COLO829 (cell line): ENCODE measurements at places on chromosomes 1 and 21.

GRCh38 chr1:209375671-209376365 is 207.7 kb upstream of the CAMK1G start:
- no peak for DNase-seq

DNA sequence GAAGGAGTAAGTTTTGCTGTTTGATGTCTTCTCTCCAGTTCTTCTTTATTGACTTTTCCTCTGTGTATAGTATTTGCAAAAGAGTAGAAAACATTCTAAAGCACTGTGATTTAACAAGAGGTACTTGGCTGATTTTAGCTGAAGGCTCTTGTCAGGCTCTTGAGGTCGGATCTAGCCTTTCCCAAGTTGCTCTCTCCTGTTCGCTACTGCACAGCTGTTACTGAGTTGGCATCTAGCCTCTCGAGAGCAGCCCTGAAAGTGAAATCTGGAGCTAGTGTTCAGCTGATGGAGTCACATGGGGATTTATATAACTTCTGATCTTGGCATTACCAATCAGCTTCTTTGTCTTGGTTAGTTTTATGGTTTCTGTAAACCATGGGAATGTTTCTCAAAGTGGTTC is 193.1 kb downstream of the RYR2 start:
- DNase-seq = no peak

DNA sequence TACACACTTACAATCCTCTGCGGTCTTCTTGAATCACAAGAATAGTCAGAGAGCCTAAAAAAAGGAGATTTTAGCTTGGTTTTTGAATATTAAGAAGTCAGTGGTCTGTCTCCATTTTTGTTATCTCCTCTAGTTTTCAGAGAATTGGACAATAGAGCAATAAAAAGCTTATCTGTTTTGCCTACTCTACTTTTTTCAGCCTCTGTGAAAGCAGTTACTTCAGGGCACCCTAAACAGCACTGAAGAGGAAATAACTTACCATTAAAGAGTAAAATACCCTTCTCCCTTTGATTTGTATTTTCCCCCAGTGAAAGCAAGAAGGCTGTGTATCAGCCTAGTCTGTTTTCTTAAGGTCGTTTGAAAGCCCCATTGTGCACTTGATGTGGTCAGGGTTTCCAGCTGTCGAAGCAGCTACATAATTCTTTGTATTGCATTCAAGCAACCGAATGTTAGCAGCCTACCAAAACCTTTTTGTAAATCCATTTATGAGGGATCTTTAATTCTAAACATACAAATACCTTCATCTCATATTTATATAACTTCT is 1.0 kb downstream of the NTMT2 start:
- DNase-seq = peak; percentile 46

GRCh38 chr1:234289538-234290305 is 83.5 kb upstream of the COA6 start:
- DNase-seq = no peak

GRCh38 chr1:63073309-63074306 is 248.8 kb upstream of the FOXD3 start:
- no peak for DNase-seq

DNA sequence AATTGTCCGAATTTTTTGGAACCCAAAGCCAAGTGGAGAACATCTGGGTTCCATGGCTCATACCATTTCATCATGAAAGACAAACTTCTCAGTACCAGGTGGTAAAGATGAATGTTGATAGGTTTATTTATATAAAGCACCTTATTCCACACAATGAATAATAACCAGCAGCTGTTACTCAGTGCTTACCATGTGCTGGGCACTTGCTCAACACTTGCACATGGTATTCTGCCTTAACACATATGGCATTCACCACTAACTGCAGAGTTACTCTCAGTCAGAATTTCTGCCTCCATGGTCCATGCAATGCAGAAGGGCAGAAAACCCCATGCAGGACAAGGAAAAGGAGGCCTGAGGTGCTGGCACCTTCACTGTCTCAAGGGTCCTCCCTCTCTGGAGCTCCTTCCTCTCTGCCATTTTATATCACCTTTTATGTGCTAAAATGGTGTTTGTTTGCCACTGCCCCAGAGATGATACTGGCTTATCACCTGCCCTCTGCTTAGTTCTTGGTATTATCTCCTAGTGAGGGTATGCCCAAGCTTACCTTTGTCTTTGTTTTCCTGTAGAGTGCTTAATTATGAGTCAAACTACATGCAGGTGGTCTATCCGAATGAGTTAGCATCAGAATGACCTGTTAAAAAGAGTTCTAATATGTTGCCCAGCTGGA is 76.7 kb upstream of the ZNF326 start:
- DNase-seq = no peak

GRCh38 chr1:94350350-94350924 is 67.8 kb upstream of the ABCD3 start:
- no peak for DNase-seq

GRCh38 chr1:50527249-50527986 is 104.2 kb upstream of the DMRTA2 start:
- no peak for DNase-seq

DNA sequence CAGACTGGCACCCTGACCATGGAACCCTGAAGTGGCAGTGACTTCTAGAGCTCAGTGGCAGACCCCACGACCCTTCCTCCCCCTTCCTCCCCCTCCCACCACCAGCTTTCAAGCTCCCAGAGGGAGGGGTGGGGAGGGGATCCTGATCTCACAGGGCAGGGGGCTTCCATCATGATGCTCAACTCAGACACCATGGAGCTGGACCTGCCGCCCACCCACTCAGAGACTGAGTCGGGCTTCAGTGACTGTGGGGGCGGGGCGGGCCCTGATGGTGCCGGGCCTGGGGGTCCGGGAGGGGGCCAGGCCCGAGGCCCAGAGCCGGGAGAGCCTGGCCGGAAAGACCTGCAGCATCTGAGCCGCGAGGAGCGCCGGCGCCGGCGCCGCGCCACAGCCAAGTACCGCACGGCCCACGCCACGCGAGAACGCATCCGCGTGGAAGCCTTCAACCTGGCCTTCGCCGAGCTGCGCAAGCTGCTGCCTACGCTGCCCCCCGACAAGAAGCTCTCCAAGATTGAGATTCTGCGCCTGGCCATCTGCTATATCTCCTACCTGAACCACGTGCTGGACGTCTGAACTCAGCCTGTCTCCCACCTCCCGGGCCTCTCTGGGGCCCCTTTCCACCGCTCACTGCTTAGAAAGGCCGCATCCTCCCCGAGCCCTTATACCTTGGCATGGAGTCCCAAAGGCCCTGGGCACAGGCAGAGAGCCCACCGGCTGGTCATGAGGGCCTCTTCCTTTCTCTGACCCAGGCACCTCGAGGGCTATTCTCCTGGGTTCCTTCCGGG is 3.9 kb downstream of the NHLH1 start:
- no peak for DNase-seq

GRCh38 chr1:43686801-43687200 is 20.5 kb upstream of the ST3GAL3 start:
- no peak for DNase-seq

DNA sequence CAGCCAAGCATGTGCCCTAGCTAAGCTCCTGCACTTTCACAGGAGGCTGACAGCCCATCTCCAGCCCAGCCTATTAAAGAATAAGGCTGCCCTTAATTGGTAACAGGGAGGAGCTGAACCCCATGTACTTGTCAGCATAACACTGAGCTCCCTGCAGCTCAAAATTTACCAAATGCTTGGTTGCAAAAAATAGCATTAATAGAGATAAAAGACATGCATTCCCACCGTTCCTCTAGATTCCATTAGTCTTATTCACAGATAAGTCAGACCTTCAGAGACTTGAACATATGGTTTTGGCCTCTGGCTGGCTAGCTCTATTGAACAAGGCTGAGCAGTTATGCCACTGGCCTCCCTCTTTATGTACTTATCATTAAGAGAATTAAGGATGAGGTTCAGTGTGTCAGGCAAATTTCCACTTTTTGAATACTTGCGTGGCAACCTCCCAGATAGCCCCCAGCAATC is 29.2 kb downstream of the OLFML3 start:
- DNase-seq = no peak

DNA sequence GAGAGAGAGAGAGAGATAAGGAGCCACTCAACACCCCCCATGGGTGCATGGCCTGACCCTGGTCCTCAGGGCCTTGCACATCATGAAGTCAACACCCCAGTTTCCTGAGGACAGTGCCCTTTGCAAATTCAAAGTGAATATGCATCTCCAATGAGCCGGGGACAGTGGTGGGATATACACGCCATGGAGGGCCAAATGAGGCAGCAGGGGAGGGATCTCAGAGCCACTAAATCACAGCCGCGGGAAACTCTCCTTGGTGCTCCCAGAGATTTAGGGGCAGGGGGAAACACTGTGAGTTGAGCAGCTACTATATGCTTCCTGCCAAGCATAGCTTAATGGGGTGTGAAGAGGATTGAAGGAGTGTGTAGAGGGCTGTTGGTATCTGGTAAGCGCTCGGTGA is 35.5 kb downstream of the MATN1 start:
- DNase-seq = no peak

DNA sequence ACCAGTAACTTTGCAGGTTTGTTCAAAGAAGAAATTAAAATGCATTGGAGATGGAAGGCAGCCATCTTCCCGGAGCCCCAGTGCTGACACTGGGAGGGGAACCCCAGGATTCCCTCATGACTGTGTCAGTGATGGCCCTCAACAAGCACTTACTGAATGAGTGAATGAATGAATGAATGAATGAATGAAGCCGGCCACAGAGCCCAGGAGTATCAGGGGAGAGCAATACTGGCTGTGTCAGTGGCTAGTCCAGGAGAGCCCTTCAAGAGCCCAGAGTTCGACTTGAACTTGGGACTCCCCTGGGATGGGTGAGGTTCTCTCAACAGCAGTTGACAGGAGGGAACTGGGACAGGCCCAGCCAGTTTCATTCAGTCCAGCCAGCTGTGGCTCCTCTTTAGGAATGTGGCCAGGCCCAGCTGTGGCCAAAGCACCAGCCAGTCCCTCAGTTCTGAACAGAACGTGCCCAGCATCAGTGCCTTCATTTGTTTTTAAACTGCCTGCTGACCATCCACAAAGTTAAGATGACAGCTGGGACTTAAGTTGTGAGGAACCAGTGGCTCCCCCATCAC is 9.2 kb upstream of the ERG start:
- no peak for DNase-seq

DNA sequence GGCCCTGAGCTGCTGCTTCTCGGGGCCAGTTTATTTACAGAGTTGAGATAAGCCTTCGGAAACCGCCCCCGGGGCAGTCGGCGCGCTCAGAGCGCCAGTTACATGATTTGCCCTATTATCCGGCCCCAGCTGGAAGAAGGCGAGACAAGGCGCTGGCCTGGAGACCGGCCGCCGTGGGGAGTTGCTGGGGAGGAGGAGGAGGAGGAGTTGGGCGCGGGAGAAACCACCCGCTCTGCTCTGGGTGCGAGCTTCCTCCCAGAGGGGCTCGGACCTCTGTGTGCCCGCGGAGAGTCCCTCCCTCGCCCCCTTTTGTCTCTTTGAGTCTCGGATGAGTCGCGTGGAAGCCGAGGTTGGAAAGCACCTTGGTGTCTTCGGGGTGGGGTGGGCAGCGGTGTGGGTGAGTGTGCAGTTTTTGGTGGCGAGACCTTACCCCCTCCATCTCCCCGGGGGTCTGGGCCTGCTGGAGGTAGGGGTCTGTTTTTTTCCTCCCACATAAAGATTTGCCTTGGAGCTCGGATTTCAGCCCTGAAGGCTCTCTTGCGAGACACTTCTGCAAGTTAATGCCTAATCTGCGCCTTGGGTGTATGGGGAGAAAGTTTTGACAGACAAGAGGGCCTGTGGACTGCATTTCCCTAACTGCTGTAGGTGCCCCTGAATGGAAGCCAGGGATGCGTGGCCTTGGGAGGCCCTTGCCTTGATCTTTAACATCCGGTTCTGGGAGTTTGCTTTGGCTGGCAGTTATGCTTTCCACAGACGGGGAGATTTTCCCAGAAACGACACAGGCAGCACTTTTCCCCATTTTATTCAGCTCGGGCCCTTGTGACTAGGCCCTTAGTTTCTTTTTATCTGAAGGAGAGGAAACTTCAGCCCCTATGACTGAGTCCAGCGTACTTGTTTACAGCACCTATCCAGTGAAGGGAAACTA is 80.0 kb downstream of the NDUFS5 start:
- DNase-seq = no peak

DNA sequence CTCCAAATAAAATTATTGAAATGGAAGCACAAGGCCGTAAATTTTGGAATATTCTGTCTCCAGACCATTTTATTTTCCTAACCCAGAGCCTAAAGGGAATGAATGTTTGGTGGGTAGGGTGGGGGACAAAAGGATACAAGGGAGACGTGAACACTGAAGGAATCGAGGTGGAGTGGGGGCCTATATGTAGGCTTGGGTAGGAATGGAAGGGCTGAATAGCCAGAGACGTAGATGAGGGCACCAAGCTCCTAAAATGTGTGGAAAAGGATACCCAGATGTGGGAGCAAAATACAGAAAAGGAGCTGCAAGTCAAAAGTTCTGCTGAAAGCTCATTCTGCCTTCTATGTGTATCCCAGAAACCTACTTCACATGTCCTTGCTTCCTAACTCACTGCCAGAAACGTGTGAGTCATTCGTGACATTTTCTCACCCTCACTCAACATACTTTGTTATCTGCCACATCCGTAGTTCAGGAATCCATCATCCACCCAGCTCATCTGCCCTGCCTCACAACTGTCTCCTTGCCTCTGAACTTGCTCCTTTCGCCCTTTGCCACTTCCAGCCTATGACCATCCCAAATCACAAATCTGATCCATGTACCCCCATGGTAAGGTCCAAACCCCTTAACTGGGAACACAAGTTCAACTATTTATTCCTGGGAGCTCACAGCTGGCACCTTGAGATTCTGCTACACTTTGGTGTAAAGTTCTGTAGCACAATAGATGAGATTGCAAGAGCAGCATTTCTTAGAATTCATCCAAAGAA is 84.1 kb upstream of the PRDX6 start:
- DNase-seq = peak; percentile 66

- DNase-seq = no peak
Observed at GRCh38 chr1:24157918-24158481, 15.1 kb upstream of the IL22RA1 start.

GRCh38 chr1:57844382-57844980 is 420.6 kb upstream of the DAB1 start:
- DNase-seq = no peak

GRCh38 chr1:46806196-46807020 is 7.6 kb downstream of the CYP4B1 start:
- no peak for DNase-seq

- DNase-seq = no peak
Observed at GRCh38 chr1:23132033-23132432, 36.6 kb downstream of the LUZP1 start.

DNA sequence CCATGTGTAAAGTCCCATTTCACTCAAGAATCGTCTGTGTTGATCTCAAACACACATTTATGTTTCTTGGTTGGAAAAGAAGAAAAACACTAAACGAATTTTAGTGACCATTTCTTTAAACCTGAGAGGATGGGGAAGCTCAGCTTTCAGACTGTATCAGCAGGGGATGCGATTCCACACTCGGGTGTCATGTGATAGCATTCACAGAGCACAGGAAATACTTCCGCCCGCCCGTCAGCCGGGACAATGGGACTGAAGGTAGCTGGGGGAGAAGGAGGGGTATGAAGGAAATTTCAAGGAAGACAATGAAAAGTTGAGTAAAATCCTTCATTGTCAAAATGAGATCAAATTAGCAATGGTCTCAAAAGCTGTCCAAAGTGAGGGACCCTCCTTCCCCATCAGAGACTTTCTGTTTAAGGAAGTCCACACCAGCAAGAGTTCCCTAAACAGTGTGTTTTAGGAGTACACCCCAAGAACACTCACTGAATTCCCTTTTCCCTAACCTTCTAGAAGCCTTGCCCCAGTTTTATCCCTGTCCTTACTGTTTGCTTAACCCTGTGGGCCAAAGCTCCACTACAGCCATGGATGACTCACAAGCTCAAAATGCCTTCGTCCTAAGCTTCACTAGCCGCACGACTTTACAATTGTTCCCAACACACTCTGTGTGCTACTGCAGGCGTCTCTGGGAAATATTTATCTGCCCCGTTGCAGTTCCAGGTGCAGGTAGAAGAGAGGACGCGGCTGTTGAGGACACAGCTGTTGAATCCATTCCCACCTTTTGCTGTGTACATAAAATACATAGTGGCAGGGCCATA is 51.4 kb upstream of the SIM2 start:
- DNase-seq = no peak
